Stimulated activated CD4-positive, alpha-beta T cell treated with anti-CD3 and anti-CD28 coated beads, Interleukin-12 subunit alpha, Interleukin-12 subunit beta, amount 100 ng/mL, for 4 hours (primary cell): ENCODE measurements at places on chromosomes 12 and 14.

DNA sequence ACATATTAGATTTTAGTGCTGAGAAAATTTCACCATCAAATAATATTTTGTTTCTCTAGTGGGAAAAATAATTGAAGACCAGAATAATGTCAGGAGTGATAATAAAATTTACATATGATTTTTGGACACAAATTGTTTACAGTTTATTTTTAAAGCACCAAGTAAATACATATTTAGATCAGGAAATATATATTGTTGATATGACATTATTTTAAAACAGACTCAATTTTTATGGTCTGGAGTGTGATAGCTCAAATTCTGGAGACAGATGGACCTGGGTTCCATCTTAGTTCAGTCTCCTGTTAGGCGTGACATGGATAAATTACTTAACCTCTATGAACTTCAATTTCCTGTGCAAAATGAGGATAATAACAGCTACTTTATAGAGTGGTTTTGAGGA, 135.4 kb downstream of the TPH2 start:
- DNase-seq = no peak

GRCh38 chr12:124564971-124565491, 2.4 kb downstream of the NCOR2 start:
- no peak for DNase-seq

- no peak for DNase-seq
Observed at GRCh38 chr12:80268924-80269749, 169.8 kb downstream of the OTOGL start.

- DNase-seq = no peak
Observed at GRCh38 chr12:58395470-58395869, 454.1 kb downstream of the ATP23 start.

GRCh38 chr14:20606190-20606901, 15.2 kb upstream of the RNASE12 start:
- no peak for DNase-seq

GRCh38 chr12:29726741-29727348, 56.9 kb downstream of the TMTC1 start:
- DNase-seq = no peak

DNA sequence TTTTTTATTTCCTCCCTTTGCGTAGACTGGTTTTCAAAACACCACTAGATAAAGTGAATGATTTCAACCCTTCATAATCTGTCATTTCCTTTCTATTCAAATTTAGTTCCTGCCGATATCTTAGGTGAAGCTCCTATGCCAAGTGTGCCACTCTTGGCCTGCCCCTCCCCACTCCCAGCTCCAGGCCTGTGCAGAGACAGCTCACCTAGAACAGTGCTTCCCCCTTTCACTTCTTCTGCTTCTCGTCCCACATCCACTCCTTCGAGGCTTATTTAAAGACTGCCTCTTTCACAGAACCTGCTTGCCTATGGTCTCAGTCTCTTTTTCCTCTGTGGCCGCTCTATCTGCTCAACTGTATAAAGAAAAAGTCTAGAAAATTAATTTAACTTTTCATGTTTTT, 473.8 kb downstream of the RAD51B start:
- no peak for DNase-seq

- peak; percentile 35 for DNase-seq
Observed at GRCh38 chr12:57755454-57756372, 810 bp downstream of the MARCHF9 start.

DNA sequence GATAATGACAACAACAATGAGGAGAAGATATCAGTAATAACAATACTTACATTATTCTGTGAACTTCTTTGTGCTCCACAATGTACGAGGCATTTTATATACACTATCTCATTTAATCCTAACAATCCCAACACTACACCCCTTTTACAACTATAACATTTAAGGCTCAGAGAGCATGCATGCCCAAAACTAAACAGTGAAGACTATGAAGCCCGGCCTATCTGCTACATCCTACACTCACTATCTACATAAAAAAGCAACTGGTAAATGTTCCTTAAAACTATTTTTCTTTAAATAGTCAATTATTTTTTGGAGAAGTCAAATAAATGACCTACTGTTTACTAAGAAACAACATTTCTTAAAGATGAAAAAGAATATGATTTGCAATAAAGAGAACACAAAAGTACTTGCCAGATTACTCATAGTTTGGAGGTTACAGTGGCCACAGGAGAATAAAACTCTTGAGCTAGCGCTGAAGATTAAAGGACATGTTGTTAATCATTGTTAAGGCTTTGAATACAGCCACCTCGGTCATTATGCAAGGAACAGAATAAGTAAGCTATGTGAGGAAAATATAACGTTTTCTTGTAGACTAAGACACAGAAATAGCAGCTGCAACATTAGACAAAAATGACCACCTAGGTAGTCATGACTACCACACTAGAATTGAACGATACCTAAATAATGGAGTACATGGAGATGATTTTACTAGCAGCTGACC, 56.7 kb downstream of the EPS8 start:
- DNase-seq = no peak

DNA sequence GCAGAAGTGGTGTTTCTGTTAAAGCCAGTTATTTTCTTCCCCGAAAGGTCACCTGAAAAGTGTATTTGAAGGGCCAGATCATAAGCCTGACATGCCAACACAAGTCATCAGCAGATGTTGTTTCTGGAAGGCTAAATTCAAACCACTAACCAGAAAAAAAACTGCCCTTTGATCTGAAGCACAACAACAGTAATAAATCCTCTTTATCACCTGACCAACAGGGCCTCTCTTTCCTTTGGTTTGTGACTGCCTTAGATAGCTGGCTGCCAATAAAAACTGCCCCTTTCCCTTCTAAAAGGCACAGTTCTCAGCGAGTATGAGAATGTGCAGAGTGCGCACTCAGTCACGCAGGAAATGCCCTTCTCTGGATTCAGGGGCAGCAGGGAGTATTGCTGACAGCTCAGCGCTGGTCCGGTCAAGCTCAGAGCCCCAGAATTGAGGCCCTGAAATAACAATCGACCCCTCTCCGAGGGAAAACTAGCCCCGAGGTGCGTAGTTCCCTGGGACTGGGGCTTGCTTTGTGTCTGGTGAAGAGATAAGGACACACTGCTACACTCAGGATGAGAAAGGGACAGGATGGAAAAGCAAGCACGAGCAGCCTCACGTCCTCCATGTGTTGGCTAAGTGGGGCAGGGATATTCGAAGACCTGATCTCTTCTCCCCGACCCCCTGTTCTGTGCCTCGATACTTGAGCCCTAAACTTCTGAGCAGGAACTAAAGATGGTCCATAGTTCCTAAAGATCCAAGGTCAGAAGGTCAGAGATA, 184.2 kb upstream of the GZMB start:
- DNase-seq = no peak

DNA sequence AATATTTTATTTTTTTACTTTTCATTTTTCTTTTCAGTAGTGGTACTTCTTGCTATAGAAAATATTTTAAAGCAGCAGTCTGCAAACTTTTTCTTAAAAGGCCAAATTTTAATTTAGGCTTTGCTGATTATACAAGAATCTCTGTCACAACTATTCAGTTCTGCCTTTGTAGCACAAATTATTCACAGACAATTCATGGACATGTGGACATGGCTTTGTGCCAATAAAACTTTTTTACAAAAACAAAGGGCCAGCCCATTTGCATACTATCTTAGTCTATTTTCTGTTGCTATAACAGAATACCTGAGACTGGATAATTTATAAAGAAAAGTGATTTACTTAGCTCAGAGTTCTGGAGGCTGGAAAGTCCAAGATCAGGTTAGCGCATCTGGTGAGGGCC, 17.1 kb downstream of the LLPH start:
- no peak for DNase-seq

GRCh38 chr12:19763488-19763887, 324.2 kb downstream of the AEBP2 start:
- no peak for DNase-seq

DNA sequence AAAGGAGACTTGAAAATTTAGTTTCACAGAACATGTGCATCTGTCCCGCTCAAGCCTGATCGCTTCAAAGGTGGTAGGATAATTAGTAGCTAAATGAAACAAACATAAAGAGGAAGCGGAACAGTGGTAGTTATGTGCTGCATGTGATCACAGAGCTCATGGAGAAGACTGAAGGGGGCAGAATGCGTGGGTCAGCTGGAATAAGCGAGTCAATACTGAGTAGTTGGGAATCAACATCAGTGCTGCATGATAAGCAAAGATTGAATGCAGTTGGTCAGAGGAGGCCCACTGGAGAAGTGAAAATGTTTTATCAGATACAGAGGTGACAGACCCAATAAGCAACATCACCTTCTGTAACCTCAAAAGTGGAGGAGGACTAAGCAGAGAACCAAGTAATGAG, 95.1 kb upstream of the RFX4 start:
- DNase-seq = no peak

GRCh38 chr12:128286970-128287369, 20.0 kb downstream of the TMEM132C start:
- no peak for DNase-seq

DNA sequence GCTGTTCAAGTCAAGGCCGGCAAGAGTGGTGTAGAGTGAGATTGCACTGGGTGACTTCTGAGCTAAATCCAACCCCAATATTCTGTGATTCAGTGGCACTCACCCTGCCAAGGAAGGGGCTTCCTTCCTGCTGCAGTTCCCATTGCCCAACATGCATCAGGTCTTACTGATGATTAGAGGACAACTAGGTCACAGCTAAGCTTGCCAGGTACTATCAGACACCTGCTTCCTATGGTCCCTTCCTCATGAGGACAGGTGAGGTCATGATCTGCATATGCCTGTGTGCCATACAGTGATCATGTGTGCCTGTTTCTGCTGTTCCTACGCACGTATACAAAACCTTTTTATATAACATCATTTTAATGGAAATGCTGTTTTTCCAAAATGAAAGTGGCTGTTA, 1.7 kb upstream of the CTDSP2 start:
- no peak for DNase-seq

- DNase-seq = no peak
Observed at GRCh38 chr12:79001404-79001803, 136.8 kb downstream of the SYT1 start.

- DNase-seq = no peak
Observed at GRCh38 chr12:21894792-21895595, 46.2 kb downstream of the ABCC9 start.

- no peak for DNase-seq
Observed at GRCh38 chr12:121085069-121085468, 46.0 kb upstream of the OASL start.

GRCh38 chr14:90693413-90693812, 122.8 kb downstream of the TTC7B start:
- DNase-seq = no peak

- DNase-seq = no peak
Observed at GRCh38 chr14:47929334-47929733, 253.9 kb upstream of the MDGA2 start.

- DNase-seq = no peak
Observed at GRCh38 chr12:2156333-2156732, 103.5 kb downstream of the CACNA1C start.
